Activated naive CD4-positive, alpha-beta T cell (primary cell): ENCODE measurements at places on chromosomes 1 and 21.

GRCh38 chr1:161915978-161916377 is 107.7 kb downstream of the OLFML2B start:
- no peak for DNase-seq

DNA sequence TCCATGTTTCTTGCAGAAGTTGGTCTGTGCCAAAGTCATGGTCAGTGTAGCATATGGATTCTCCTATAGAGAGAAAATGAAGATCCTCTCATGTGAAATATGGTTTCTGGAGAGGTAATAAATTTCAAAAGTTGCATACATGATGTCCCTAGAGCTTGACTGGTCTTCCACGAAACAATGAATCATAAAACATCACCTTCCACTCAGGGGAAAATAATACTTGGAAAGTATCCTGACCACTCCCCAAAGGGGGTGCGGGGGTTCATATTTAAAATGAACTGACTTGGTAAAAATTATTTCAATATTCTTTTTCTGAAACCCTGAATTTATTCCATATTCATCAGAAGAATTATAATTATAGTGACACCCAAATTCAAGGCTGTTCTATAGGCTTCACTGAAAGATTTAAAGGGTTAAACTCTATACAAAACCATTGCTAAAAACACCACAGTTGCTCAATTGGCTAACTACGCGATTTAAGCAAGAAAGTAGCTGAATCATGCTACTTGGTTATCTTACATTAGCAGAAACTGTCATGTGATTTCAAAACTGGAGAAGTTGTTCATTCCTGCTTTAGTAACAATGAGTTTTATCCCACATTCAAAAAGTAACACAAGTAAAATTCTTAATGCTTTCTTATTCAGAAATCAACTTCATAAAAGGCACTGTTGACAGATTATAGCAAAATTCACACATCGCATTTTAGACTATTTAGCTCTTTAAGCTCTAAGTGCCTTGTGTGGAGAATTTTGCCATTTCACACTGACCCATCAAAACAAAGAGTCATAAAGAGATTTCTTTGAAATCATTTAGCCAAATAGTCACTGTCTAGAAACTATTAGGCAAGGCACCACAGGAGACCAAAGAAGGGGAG is 5.3 kb downstream of the CREG1 start:
- no peak for DNase-seq

DNA sequence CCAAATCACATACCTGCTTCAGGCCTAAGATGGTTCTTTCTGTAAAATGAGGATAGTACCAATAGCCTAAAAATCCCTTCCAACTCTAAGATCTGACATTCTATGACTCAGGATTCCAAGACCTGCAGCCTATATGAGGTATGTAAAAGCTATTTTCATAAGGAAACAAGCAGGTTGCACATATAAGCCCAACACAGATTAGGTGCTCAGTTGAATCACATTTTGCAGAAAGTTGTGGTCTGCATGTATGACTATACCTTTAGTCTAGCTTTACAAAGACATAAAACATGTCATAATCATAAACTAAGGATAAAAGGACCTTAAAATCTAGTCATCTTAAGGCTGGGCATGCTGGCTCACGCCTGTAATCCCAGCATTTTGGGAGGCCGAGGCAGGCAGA is 7.3 kb downstream of the KTI12 start:
- no peak for DNase-seq

DNA sequence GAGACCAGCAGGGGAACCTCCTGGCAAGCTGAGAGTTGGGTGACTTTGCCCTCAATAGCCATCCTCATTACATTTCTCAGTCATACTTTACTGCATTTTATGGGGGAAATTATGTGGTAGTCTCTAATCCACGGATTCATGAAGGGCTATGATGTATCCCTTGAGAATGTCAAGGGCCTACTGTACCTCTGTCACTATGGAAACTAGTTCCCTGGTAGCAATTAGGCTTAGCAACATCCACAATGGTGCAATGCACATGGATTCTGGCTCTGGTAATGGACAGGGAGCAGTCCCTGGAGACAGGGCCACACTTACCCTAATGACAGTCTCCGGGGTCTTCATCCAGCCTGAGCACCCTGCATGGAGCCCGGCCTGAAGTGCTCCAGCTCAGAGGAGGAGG is 26.5 kb downstream of the LRRN2 start:
- DNase-seq = no peak

DNA sequence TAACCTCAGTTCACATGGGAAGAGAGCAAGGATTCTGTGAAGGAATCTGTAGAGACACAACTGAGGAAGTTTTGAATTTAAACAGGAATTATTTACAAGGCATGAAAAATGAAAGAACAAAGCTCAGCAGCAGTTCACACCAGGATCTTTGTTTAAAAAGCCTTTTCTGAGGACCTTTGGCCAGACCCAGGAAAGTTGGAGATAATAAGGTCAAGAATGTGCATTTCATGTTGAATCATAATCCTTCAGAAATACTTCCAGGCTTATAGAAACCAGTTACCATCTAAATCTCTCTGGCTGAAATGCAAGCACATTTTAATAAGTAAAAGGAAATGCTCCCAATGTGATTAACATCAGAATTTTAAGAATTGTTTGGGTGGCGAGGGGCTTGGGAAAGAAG is 2.7 kb downstream of the CLIC6 start:
- DNase-seq = no peak

DNA sequence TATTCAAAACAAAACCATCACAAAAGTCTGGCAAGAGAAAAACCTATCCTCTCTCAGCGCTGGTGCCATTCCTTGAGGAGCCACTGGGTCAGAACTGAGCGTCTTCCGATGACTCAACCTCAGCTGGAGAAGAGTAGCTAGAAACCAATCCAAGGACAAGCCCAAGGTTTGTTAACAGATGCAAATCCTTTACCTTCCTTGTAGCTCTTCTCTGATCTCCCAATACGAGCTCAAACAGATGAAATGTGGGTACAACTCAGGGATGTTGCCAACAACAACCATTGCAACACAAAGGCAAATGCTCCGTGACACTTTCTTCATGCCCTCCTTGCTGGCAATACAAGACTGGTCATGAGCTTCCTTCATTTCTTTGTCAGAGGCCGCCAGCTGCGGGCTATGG is 337.1 kb downstream of the SIPA1L2 start:
- no peak for DNase-seq

- no peak for DNase-seq
Measured at GRCh38 chr1:74420467-74420866, 91.9 kb downstream of the LRRC53 start.

GRCh38 chr1:218886101-218886871 is 287.4 kb upstream of the LYPLAL1 start:
- no peak for DNase-seq

DNA sequence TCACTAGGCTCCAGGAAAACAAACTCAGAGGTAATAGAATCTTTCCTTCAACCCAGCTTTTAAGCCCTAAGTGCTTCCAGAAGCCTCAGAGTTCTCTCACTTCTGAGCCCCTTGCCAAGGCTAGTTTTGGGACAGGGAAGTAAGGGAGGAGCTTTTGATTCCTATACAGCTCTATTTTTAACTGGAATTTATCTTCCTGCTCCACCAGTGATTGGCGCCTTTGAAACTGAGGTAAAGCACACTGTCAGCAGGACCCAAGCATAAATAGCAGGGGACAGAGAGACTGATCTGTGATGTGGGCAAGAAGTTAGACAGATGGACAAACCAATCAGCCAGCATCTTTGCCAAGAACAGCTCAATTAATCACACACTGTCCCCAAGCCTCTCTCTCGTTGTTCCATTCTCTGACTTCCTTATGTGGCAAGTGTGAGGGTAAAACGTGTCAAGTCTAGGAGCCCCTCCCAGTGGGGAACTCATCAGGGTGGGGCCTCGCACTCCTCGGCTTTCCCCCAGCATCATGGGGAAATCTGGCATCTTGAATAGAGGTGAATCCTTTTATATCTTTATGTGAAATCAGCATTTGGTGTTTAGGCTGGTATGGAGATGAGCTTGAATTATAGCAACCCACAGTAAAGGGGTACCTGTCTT is 40.2 kb upstream of the MPZL1 start:
- DNase-seq = no peak

- DNase-seq = no peak
Measured at GRCh38 chr1:181969902-181970301, 91.6 kb downstream of the ZNF648 start.

GRCh38 chr21:29382030-29382654 is 83.4 kb downstream of the BACH1 start:
- DNase-seq = no peak
